Activated CD4-positive, alpha-beta T cell treated with anti-CD3 and anti-CD28 coated beads, Interleukin-2, amount 10 ng/mL, durations not matched to agents 7 days and 5 days (primary cell): ENCODE measurements at places on chromosomes 12 and 14.

DNA sequence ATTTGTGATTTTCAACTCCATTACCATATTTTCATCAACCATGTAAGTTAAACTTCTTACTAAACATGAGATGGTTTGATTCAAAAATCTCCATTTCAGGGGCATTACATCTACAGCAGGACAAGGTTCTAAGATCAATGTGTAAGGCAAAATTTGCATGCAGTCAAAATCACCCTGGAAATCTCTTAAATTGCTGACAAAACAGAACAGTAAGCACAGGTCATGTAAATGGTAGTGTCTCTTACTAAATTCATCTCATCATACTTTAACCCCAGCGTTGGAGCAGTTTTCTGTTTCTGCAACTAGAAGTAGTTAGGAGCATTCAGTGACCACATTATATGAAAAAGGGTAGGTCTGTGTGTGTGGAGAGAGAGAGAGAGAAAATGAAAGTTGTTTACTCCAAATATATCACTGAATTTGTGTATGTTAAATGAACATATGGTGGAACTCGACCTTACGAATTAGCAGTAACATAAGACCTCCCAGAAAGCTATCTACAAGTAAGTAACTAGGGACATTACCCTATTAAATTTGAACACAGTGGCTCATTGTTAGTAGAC is 227.5 kb downstream of the SSPN start:
- no peak for DNase-seq

DNA sequence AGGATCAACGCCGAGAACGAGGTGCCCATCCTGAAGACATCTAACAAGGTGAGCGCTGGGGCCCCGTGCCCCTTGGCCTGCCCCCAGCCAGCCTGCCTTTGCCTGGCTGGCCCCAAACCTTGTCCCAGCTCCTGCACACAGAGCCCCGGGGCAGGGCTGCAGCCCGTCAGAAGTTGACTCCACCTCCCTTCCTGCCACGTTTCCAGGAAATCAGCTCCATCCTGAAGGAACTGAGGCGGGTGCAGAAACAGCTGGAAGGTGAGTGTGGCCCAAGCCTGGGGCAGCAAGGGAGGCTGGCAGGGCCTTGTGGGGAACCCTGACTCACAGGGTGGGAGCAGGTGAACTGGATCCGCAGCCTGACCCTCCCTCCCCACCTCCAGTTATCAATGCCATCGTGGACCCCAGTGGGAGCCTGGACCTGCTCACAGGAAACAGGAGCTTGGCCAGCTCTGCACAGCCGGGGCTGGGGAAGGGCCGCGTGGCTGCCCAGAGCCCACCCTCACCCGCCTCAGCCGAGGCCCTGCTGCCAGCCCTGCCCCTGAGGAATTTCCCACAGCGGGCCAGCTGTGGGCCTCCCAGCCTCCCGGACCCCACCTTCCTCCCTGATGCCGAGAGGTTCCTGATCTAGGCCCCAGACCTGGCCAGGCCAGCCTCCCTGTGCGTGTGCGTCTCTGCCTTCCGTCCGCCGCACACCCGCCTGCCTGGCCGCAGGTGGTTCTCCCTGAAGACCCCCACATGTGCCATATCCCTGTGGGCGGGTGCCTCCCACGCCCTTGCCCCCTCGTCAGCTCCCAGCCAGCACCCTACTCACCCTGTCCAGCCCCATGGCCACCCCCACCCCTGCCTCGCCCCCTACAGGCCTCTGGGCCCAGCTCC is 29.5 kb downstream of the CEP170B start:
- no peak for DNase-seq

GRCh38 chr12:87216436-87216835 is 812.8 kb downstream of the C12orf50 start:
- no peak for DNase-seq

DNA sequence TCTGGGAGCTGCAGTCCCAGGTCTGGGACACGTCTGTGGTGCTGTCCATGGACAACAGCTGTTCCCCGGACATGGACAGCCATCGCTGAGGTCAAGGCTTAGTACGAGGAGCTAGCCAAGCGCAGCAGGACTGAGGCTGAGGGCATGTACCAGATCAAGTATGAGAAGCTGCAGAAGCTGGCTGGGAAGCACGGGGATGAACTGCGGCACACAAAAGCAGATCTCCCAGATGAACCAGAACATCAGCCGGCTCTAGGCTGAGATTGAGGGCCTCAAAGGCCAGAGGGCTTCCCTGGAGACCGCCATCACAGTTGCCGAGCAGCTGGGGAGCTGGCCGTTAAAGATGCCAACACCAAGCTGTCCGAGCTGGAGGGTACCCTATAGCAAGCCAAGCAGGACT is 375.3 kb downstream of the SEC23A start:
- DNase-seq, result no peak
